ENCODE measurements at places on chromosomes 2 and 18.

DNA sequence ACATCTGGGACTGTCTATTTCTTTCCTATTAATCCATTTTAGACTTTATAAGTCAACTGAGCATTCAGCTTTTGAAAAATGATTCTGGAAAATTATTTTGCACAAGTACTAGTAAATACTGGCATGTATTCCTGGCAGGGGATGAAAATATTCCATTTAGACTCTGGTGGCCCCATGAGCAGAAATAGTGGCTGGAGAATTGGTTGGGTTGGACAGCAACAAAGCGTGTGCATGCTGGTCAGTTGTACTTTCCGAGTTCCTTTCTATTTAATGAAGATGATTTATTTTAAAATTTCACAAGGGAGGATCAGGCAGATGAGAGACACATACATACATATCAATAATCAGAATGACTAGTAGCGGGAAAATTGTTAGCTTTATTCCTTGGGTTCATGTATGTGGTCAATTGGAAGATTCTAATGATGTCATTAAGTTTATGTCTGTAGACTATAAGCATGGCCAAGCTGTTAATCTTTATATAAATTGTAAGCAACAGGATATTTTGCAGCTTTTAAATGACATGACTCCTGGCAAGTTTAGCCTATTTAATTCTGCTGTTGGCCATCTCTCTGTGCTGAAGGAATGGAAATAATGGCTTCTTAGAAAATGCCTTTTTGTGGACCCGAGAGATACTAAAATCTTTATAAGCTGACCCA is 541.6 kb downstream of the SLC4A3 start:
- no peak for DNase-seq

DNA sequence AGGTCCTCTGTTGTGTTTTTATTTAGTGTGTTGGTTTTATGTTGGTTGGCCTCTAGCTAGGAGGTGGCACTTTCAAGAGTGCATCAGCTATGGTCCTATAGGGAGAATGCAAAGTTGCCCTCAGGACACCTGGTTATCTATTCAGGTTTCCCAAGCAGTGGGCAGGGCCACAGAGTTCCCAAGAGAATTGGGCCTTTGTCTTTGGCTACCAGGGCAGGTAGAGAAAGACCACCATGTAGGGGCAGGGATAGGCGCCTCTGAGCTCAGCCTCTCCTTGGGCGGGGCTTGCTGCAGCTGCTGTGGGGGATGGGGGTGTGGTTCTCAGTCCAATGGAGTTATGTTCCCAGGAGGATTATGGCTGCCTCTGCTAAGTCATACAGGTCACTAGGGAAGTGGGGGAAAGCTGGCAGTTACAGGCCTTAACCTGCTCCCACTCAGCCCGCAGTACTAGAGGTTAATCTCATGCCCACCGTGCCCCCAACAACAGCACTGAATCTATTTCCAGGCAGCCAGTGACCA is 26.0 kb downstream of the ABCB11 start:
- DNase-seq, result no peak

- DNase-seq, result peak; percentile 76
Measured at GRCh38 chr18:45688833-45689232, 35.1 kb upstream of the SLC14A1 start.

DNA sequence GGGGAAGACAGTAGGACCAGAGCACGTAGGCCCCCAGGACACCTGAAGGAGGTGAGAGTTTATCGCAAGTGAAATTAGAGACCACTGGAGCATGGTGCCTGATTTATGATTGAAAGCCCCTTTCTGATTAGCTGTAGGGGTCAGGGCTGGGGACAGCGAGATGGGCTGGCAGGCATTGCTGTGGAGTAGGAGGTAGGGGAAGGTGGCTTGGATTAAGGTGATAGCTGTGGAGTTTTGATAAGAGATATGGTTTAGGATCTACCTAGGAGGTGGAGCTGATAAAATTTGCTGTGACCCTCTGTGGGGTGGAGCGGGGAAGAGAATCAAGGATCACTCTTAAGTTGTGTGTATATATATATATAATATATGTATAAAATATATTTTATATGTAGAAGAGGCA is 157.5 kb downstream of the CD8B2 start:
- DNase-seq, result no peak

DNA sequence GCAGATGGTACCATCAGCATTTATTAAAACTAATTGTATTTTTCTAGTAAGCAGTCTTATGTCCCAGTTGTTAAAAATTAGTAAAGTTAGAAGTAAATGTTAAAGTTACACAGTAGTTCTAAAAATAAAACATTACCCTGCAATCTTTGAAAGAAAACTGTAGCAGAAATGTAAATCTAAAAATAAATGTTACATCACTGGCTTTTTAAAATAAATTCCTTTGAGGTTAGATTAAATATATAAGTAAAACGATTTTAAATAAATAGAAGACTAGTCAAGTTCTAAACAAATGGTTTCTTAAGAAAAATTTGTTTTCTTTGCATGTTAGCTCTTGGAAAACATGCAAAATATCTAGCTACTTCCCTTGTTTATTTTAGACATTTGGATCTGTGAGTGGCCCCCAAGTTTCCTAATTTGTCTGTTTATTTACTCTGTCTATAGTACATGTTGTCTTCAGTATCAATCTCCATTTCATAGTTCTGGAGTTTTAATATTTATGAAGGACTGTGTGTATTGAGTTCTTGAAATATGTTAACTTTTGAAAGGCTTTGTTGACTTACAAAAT is 58.2 kb downstream of the GLS start:
- DNase-seq, result no peak

DNA sequence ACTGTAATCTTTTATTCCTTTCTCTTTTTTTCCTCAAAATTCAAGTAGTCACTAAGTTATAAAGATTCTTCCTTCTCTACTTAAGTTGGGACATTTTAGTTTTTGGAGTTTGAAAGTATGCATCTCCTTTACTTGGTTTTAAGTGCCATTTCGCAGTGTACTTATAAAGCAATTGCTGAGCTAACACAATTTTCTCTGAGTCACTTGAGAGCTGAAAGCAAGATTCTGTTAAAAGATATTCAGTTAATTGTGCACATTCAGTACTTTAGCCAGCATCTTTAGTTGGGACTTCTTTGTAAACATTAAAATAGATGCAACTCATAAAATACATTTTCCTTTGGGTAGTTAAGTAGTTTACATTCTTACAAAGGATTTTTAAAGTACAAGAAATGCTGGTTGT is 136.0 kb downstream of the GFPT1 start:
- no peak for DNase-seq

GRCh38 chr2:170143045-170143717 is 34.8 kb upstream of the MYO3B start:
- DNase-seq, result no peak

DNA sequence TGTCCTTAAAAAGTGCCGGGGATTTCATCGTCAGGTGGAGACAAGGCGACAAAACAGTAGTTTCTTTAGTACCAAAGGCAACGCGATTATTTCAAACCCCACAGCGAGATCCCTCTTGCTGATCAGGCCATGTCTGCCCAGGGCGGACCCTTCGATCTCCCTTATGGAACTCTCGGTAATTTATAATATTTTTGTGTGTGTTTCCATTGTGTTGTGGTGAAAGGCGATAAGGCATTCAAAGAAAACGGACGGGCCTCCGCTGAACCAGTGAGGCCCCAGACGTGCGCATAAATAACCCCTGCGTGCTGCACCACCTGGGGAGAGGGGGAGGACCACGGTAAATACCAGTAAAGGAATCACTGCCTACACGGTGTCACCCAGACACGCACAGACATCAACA is 1.4 kb upstream of the GAD1 start:
- no peak for DNase-seq

DNA sequence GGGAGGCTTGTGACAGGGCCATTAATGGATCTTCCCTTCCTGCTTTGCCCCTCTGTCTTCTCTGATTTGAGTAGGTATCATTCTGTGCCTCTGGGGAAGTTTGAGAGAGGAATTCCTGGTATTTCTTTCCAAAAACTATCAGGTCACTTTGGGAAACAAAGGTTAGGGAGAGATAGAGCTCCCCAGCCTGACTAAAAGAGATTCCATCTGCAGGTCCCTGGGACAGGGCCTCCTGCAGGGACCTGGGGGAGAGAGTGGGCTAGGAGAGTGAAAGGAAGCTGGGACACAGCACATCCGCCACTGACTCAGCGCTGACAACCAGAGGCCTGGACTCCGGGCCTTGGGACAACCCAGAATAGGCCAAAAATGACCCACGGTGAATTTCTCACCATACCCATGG is 6.4 kb downstream of the GALNT14 start:
- DNase-seq, result no peak

DNA sequence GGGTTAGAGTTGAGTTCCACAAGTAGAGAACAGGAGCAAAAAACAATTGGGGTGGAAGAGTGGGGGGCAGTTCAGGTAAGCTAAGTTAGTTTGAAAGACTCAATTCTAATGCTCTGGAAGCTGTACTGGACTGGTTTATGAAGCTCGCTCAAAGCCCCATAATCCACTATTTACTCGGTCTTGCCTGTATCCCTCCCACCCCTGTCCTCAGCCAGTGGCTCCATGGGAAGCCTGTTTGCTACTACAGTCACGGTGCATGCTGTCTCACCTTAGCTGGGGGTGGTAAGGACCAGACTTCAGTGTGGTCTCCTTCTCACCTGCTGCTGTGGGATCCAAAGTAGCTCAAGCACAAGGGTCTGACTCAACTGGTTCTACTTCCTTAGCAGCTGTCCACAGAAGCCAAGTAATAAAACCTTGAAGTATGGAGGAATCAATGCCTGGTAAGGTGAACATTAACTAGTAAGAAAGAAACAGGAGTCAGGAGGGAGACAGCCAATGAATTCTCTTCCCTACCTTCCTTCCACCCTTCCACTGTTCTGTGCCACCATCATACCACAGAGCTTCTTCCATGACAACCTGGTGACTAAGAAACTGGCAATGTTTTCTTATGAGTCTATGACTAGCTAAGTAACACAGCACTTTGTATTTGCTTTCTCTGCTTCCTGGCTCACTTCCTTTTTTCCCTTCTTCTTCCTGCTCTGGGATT is 230.8 kb downstream of the SRBD1 start:
- DNase-seq, result no peak

DNA sequence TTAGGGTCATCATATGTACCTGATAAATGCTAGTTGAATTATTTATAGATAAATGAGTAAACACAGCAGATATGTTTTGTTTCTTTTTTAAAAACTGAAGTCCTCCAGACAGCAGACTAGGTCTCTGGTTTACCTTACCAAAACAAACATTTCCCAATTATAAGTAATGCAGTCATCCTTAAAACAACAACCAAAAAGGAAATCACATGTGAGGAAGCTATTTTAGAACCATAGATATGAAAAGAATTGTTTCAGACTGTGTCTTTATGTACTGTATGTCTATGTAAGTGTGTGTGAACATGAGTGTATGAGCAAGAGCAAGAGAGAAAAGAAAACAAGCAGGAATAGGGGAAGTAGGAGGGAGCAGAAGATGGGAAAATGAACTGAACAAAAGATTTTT is 441.0 kb downstream of the CPS1 start:
- DNase-seq, result no peak

GRCh38 chr2:168697668-168698121 is 104.7 kb upstream of the NOSTRIN start:
- no peak for DNase-seq

DNA sequence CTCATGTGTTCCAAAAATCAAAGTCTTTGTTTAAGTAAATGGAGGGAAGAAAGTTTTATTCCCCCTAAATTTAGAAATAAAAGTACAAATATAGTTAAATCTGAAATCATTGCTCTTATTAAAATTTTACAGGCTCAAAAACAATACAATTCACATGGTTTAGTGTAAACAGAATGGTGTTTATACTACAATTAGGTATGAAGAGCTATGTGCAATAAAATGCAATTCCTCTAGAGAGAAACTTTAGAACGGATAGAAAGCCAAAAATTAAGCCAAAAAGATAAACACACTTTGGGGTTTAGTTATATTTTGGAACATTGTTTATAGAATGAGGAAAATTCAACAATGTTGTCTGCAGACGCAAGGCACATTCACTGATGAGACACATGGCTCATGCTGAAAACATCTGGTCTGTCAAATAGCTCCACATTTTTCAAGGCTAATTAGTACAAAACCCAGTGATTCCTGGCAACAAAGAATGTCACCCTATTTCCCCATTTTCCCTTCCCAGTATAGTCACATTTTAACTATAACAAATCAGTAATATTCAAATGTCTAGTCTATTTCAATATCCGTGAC is 103.3 kb downstream of the EXOC6B start:
- DNase-seq, result no peak

DNA sequence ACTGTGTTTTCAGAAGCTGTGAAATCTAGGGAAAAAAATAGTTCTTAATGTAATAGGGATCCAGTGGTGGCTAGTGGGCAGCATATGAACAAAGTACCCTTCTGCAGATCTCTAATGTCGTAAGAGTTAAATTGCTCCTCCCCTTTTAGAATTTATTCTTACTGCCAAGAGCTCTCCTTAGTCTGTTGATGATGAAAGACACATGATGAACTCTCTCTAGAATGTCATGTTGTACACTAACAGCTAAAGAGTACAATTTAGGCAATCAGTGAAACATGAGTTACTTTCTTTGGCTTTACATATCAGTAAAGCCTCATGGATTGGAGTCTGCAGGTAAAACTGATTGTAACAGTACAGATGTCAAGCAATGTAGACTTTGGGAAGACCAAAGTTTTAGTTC is 84.2 kb downstream of the SLC39A10 start:
- no peak for DNase-seq

DNA sequence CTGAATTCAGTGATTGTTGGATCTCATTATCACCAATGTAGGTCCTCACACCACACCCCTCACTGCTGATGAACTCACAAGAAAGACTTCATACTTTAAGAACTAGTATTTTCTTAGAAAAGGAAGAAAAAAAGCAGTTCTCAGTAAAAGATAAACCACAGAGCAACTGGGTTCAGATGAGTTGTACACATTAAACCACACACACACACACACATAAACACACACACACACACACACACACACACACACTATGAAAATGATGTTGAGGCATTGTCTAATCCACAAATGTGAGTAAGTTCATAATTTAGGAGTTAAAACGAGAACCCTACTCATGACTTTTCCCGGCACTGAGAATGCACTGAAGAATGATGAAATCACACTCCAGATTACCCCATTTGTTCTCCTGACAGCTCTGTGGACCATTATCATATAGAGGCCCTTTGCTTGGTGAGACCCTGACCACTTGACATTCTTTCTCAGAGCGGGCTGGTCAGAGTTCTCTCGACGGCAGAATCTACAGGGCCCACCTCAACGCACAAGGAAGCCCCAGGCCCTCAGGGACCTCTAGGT is 106.2 kb downstream of the BCL2 start:
- DNase-seq, result peak; percentile 88

GRCh38 chr18:52363861-52364260 is 23.9 kb downstream of the DCC start:
- no peak for DNase-seq

All from CD4-positive, alpha-beta T cell treated with Interleukin-4 for 4 hours (primary cell).